ENCODE measurements at places on chromosomes 7 and 10.

- peak; percentile 77 for DNase-seq
Measured at GRCh38 chr10:131641231-131641630, 259.6 kb upstream of the PPP2R2D start.

- no peak for DNase-seq
Measured at GRCh38 chr10:44249490-44249889, 135.4 kb downstream of the CXCL12 start.

DNA sequence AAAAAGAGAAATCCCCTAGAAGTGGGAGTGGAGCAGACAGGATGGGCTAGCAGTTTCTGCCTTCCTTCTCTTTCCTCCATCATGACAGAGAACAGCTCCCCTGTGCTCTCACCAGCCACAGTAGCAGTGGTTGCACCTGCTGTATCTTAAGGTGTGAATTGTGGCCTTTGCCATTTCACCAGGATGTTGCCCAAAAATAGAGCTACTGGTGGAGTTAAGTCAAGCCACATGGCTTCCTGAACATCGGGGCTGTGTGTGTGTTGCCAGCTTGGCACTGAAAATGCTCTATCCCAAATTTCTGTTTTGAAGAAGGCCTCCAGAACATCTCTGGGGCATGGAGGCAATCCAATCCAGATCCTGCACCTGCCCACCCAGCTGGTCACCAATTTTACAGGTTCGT lies 348.7 kb downstream of the EXOC4 start:
- DNase-seq, result no peak

GRCh38 chr10:71745664-71746250 lies 26.2 kb upstream of the C10orf105 start:
- no peak for DNase-seq

DNA sequence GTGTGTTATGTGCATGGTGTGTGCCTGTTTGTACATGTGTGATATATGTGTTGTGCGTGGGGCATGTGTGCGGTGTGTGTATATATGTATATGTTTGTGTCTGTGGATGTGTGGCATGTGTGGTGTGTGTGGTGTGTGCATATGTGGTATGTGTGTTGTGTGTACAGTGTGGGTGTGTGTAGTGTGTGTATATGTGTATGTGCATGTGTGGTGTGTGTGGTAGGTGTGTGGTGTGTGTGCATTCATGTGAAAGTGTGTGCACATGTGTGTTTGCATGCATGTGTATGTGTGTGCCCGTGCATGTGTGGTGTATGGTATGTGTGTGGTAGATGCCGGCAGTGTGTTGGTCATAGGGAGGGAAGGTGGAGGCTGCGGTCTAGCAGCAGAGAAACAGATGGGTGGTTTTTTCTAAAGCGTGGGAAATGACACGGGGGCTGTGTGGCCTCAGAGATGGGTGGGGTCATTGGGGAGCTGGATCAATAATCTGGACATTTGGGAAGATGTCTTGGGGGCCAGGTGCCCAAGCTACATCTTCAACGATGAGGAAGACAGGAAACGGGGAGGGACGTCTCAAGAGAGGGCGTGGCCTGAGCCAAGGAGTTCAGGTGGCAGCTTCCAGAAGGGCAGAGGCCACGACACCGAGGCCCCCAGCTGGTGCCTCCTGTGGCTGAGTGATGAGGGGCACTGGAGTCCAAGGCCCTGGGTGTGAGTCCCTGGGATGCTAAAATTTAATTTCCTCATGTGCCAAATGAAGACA lies 481.3 kb downstream of the DNAJB6 start:
- DNase-seq, result no peak

DNA sequence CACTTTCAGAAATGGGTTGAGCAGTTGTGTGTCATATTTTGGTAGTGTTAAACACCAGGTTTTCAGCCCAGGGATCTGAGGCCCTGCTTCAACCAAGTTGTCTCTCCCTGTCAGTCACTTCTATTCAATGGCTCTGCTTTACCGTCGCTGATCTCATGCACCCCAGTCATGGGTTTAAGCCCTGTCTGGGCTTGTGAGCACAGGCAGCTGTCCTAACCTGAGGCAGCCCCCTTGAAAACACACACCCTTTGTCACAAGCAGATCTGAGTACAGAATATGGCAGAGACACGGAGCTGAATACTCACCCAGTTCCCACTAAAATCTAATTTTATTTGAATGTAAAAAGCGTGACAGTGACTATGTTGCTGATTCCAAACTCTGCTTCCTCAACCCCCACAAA lies 110.6 kb upstream of the GLI3 start:
- no peak for DNase-seq

DNA sequence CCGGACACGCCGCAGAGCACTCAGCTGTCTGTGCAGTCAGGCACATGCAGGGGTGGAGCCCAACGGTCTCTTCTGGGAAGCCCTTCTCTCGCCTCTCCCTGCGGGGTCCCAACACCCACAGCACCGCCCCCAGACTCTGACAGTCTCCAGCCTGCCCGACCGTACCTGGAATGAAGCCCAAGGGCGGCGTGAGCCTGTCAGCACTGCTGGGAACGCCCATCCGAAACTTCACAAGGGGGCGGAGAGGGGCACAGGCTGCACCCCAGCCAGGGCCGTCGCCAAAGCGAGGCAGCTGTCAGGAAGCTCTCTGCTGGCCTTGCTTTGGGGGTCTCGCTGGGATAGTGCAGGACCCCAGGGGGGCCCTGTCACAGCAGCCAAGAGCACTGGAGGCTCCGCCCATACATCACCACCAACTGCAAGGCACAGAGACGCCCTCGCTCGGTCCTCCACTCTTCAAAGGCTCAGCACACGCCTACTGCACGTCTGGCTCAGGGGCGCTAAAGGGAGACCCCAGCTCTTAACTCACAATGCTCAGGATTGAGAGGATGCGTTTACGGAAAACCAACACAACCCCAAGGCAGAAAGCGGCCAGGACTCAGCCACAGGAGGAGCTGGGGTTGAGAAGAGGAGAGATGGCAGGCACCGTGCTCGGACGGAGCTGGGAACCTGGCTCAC lies 30.9 kb downstream of the MAD1L1 start:
- DNase-seq, result no peak

GRCh38 chr10:3757638-3758490 lies 27.1 kb downstream of the KLF6 start:
- peak; percentile 74 for DNase-seq

DNA sequence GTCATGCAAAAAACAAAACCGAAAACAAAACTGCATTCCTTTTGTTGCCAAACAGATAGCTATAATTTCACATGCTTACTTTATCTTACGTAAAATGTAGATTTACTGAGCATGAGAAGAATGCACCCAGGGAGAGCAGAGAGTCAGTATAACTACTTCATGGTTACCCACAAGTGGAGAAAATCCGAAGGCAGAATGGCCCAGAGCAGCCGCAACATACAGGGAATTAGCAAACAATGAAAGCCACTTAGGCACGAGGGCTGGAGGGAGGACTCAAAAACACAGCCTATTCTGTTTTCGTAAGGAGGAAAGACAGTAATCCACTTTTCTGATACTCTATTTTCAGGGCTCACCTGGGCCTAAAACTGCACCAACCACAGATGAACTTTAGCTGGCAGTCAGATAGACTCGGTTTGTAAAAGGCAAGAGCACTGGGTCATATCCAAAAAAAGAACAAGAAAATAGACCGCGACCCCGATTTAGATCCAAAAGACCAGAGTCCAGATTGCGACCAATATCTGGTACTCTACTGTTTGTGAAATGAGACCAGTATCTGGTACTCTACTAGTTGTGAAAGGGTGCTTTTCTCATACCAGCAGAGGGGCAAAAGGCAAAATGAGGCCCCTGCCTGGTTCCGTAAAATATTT lies 1.3 kb downstream of the ITPRIP start:
- no peak for DNase-seq

- no peak for DNase-seq
Measured at GRCh38 chr10:70649526-70649925, 22.8 kb upstream of the ADAMTS14 start.

DNA sequence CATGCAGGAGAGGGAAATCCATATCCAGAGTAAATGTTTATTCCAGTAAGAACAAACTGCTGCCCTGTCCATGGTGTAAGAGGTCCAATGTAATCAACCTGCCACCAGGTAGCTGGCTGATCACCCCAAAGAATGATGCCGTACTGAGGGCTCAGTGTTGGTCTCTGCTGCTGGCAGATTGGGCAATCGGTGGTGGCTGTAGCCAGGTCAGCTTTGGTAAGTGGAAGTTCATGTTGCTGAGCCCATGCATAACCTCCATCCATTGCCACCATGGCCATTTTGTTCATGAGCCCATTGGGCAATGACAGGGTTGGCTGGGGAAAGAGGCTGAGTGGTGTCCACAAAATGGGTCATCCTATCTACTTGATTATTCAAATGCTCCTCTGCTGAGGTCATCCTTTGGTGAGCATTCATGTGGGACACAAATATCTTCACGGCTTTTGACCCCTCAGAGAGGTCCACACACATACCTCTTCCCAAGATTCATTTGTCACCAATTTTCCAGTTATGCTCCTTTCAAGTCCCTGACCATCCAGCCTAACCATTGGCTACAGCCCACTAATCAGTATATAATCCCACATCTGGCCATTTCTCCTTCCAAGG lies 23.3 kb upstream of the PAPSS2 start:
- DNase-seq, result no peak

DNA sequence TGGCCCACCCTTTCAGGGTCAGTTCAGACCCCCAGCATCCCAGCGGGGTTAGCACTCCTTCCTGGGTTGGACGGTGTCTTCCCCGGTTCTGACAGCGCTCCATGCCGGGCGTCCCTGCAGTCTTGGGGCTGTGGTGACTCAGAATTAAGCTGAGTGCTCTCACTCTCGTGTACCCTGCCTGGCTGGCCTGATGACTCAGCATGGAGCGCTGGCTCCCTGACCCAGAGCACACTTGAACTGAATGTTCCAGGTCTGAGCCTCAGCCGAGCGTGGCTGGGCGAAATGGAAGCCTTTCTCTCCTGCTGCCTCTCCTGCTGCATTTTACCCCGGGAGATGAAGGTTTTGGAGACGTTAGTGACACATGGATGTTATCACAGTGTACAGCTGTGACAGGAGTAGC lies 7.1 kb downstream of the BAG3 start:
- no peak for DNase-seq

DNA sequence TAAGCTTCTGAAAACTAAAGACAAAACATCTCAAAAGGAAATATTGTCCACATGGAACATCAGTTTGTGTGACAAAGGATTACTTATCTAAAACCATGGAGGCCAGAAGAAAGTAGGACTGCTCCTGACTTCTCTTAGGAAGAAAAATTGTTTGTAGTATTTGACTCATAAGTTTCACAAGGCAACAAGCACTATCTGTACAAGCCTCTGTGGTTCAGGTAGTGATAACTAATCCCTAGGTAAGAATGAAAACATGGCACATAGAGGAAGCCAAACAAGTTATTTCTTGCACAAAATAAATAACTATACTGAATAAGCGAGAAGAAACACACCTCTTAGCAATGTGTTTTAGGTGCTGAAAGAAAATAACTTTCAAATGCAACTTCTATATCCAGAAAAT lies 30.3 kb downstream of the TFPI2 start:
- DNase-seq, result no peak
